Omental fat pad (tissue), 4 donors: ENCODE measurements at places on chromosomes 11 and 22. TPM values are rescaled to one million over a fixed set of nuclear protein-coding genes. Genes with fewer than 3 reads are reported as not detected.
A peak's percentile ranks its signal among the peaks of the same experiment; 100 is the strongest.

The SNX32 gene
- 1.3 TPM for total RNA-seq

The OR51B5 gene
- 0.36 TPM for total RNA-seq

The ARHGAP42 gene
- total RNA-seq, result 12.6 TPM

The KREMEN1 gene
- total RNA-seq, result 11.1 TPM

The STK33 gene
- total RNA-seq, result 3.2 TPM

The IL18 gene
- total RNA-seq, result 27.7 TPM

The PANX2 gene
- total RNA-seq, result 1.3 TPM

The OR8D4 gene
- total RNA-seq, result not detected

The SEC14L3 gene
- total RNA-seq, result not detected

- no peak for DNase-seq
These were observed 68.6 kb downstream of the RRAS2 start for GRCh38 chr11:14290422-14290821.

DNA sequence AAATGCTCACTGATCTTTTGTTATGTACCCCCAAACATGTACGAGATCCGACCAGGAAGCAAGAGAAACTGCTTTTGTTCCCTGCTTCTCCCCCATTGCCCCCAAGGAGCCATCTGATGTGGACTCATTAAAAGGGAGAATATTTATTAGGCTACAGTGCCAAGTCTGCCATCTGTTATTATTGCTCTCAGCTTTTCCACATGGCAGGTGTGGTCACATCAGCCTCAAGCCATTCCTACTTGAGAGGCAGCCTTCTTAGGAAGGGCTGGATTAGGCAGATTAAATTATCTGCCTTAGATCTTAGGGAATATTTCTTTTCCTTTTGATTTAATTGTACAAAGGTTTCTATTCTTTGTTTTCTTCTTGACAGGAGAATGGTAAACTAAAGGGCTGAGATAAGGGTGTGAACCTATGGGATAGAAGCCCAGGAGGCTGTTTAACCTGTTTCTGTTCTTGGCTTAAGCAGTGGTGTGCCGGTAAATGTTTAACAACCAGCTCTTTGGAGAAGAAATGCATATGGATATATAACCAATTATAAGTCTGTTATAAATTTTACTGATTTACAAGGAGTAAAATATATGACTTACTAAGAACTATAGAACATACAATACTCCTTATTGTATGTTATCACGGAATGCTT, 88.8 kb downstream of the PDHX start:
- no peak for DNase-seq

DNA sequence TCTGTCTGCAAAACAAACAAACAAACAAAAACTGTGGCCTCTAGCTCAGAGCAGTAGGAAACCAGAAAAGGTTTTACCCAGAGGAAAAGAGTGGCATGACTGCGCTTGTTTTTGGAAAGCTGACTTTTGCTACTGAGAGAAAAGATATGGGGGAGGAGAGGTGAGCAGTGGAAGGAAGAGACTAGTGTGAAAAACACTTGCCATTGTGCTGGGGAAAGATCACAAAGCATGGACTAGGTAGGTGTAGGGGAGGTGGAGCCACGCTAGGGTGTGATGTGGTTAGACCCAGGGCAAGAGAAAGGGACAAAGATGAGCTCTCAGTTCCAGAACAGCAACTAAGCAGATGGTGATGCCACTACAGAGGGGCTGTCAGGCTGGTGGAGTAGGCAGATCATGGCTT, 319.2 kb downstream of the LARGE1 start:
- DNase-seq, result no peak

- DNase-seq, result no peak
These were observed 83.6 kb downstream of the FLI1 start for GRCh38 chr11:128777369-128778011.

DNA sequence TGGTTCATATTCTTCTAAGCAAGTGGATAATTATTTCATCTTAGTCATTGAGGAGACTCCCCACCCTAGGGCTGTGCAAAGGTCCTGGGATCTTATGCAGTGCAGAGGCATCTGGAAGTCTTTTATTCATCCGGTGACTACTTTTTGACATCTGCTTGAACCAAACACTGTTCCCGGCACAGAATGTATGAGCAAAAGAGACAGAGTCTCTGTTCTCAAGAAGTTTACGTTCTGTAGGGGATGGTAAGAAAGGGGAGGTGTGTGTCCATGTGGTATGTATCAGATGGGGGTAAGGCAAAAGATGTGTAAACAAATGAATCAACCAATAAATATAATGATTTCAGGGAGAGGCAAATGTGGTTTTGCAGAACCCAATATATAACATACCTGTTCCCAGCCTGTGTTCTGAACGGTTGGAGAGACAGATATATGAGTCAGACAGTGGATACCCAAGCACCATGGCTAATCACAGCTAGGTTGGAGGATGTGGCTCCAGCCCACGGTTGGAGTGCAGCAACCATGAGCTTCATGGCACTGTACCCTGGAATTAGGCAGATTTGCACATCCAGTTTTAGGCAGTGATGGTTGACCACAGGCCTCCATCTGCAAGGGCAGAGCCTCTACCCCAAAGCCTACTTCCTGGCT, 75.1 kb upstream of the CADM1 start:
- no peak for DNase-seq

GRCh38 chr22:42820045-42820763, 36.9 kb downstream of the ARFGAP3 start:
- DNase-seq, result no peak

DNA sequence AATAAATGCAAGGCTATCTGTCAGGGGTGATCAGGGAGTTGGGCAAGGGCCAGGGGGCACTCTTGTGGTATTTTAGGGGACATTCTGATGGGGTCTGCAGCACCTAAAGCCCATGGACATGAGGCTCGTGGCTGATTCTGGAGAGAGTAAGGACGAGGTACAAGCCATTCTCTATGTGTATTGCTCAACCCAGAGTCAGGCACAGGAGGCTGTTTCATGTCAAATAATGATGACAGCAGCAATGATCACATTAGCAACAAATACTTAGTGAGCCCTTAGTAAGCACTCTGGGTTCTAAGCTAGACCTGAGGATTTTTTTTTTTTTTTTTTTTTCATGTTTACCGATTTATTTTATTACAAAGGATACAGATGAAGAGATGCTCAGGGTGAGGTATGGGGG, 83.5 kb upstream of the THY1 start:
- DNase-seq, result no peak

DNA sequence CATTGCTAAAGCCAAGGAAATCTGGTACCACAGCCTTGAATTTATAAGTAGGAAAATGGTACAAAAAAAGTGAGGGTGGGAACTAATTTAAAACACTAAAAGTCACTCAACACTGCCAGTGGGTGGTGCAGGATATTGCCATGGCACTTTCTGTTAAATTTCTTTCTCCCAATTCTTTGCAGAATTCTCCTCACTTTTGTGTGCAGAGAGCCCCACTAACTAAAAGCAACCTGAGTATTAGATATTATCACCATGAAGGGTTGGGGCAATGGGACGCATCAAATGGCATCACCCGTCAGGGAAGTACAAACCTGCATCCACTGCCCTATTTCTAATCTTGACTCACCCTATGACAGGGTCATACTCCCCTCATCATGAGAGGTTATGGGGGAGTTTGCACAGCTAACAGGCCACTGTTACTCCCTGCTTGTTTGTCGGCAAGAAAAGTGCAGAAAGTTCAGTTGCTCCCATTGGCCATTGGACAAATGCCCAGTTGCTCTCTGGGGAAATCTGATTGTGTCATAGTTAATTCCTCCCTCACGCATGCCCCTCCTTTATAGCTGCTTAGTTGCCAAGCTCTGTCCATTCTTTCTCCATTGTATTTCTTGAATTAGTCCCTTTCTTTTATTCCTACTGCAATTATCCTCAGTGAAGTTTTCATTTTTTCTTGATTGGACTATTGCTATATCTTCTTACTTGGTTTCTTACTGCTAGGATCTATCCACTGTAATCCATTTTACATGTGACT, 93.8 kb upstream of the BLID start:
- DNase-seq, result peak; percentile 47

GRCh38 chr22:28344918-28345703, 334.5 kb downstream of the TTC28 start:
- DNase-seq, result no peak

DNA sequence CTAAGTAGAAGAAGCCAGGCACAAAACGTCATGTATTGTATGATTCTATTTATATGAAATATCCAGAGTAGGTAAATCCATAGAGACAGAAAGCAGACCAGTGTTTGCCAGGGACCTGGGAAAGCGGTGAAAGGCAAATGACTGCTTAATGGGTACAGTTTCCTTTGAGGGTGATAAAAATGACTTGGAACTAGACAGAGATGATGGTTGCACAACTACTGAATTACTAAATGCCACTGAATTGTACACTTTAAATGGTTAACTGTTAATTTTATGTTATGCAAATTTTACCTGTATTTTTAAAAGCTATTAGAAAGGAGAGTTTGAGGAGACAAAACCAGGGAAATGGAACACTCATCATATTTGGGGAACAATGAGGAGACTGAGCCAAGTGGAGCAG, 61.8 kb upstream of the USP47 start:
- DNase-seq, result no peak

GRCh38 chr11:41779401-41779960, 320.0 kb upstream of the LRRC4C start:
- DNase-seq, result no peak

DNA sequence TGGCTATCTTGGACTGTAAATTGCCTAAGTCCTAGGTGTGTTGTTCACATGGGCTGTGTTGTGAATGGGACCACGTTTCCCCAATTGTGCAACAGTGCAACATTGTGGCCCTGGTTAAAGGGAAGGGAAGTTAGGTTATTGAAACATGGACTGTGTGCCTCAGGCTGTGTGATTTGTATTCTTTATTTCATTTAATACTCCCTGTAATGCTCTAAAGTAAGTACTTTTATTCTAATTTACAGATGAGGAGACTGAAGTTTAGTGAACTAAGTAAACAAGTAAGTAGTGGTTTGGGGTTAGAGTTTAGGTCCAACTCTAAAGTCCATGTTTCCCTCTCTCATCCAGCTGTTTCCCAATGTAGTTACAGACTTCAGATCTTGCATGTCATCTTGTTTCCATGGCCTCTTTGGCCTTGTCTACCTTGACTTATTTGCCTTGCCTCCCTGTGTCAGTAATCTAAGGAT, 77.7 kb downstream of the STIM1 start:
- DNase-seq, result no peak

- DNase-seq, result no peak
These were observed 7.7 kb downstream of the LPXN start for GRCh38 chr11:58567889-58568512.

- DNase-seq, result no peak
These were observed 11.0 kb downstream of the TP53AIP1 start for GRCh38 chr11:128931668-128932067.

DNA sequence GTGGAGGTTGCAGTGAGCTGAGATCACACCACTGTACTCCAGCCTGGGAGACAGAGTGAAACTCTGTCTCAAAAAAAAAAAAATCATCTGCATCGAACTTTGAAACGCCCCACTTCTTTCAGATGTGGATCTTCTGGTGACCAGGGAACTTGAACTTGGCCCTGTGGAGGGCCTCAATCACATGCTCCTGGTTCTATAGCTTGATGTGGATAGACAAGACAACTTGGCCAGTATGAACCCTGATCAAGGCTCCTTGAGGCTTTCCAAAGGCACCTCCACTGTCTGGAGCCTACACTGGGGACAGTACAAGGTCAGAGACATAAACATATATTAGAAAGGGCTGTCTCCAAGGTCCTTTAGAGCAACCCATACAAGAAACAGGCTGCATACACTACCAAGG, 30.6 kb downstream of the RAB30 start:
- DNase-seq, result no peak

- DNase-seq, result no peak
These were observed 3.9 kb downstream of the OR8D4 start for GRCh38 chr11:123905826-123906225.

- no peak for DNase-seq
These were observed 54.8 kb upstream of the PHF21B start for GRCh38 chr22:45064313-45065278.

DNA sequence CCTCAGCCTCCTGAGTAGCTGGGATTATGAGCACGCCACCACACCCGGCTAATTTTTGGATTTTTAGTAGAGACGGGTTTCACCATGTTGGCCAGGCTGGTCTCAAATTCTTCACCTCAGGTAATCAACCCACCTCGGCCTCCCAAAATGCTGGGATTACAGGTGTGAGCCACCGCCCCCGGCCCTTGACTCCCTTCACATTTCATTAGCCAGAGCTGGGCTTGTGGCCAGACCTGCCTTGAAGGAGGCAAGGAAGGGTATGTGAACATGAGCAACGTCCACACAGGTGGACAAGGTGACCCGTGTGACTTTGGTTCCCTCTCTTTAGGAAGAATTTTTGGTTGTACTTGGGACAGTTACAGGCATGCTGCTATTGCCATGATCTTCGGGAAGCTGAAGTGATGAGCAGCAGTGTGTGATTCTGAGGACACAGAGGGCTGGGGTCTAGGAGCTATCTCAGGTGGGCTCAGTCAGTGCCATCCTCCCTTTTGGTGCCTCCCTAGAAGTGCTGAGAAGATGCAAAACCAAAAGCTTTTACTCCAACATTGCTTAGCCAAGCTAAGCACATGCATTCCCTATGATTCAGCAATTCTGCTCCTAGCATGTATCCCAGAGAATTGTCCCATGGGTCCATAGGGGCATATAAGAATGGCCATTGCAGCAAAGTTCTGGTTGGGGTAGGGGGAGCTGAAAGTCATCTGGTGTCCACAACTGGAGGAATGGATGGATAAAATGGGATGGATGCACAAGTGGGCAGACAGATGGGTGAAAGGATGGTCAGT, 6.1 kb downstream of the AP5B1 start:
- DNase-seq, result no peak

DNA sequence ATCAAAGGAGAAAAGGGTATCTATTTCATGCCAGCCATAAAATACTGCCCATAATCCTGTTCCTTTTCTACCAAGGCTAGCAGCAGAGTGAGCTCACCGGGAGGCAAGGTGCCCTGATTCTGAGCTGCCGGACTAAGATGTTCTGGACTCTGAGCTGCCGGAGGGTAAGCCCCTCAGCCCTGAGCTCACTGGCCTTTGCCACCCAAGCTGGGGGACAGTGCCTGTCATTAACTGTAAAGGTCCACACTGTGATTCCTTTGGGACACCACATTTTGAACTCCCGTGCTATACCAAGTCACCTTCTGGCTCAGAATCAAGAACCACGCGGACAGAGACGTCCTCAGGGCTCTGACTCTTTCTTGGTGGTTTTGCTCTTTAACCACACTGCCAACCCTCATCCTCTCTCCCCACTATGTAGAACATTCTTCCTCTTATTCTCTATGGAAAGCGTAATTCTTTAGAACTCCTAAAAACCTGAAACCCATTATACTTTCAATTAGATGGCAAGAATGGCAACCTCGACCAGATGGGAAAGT, 88.4 kb upstream of the BID start:
- no peak for DNase-seq

- DNase-seq, result no peak
These were observed 97.1 kb upstream of the SYT13 start for GRCh38 chr11:45383224-45383623.

- no peak for DNase-seq
These were observed 2221.9 kb upstream of the RAG2 start for GRCh38 chr11:38819981-38820380.

GRCh38 chr11:90252053-90252452, 29.2 kb upstream of the CHORDC1 start:
- DNase-seq, result no peak
